ENCODE measurements at places on chromosomes 6 and 20.

DNA sequence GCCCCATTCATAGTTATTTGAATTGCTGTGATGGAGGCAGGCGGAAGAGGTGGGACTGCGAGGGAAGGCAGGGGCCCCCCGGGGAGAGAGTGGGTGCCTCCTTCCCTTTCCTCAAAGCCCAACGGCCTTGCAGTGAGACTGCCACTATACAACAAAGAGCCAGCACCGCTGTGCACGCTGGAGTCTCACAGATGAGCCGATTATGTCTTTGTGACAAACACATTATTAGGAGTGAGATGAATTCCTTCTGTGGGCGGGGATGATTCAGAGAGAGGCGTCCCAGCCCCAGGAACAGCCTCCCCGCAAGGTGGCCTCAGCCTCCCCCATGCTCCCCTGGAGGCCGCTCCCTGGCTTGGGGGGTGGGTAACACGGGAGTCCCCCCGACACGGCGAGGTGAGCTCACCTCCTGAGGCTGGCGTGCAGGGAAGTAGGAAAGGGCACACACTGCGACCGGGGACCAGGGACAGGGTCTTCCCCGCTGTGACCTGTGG is 26.7 kb downstream of the NTSR1 start:
- no peak for DNase-seq

- peak; percentile 52 for DNase-seq
These were observed 32.9 kb downstream of the HM13 start for GRCh38 chr20:31547017-31547675.

DNA sequence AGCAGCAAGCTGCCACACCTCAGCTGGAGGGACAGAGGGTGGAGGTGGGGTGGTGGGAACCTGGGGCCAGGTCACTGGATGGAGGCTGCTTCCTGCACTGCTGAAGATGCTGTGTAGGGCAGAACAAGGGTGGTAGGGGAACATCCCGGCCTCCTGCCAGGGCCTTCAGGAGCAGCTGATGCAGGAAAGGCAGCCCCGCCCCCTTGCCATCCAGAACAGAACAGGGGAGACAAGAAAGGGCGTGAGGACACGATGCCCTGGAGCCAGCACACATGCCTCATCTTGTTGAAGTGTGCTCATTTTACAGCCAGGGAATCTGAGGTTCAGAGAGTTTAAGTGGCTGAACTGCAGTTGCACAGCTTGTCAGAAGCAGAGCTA is 43.1 kb upstream of the PHACTR3 start:
- no peak for DNase-seq

- no peak for DNase-seq
These were observed 14.7 kb downstream of the FOXQ1 start for GRCh38 chr6:1326535-1327121.

- no peak for DNase-seq
These were observed 21.3 kb downstream of the NPEPL1 start for GRCh38 chr20:58713801-58714339.
